ENCODE measurements at places on chromosomes 13 and 19.

DNA sequence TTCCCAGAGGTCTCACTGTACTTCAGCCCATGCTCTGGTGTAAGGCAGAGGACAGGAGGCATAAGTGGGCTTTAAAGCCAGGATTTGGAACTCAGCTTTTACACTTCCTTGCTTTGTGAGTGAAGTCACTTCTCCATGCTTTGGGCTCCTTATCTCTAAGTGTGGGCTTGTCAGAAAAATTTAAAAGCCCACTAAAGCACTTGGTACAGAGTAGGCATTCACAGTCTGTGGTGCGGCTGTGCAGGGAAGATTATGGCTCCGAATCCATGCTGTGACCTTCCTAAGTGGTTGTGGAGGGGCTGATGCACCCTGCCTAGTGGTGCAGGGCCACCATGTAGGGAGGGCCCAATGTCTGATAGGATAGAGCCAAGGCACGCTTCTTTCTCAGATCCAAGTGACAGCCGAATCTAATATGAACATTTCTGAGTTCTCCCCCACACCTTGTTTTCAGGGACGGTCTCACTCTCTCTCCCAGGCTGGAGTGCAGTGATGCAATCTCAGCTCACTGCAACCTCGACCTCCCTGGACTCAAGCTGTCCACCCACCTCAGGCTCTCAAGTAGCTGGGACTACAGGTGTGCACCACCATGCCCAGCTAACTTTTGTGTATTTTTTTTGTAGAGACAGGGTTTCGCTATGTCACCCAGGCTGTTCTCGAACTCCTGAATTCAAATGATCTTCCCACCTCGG, 6.9 kb downstream of the TIMM29 start:
- H3K4me3 ChIP-seq: no peak overlapping the region
- peaks cover 3% of the 10 kb centered on the region for H3K4me1 ChIP-seq
- H3K27me3 ChIP-seq: no peaks in the 10 kb centered on the region
- DNase-seq: no peak
- peaks cover 4% of the 10 kb centered on the region for H3K36me3 ChIP-seq

GRCh38 chr19:1811942-1812425, at the start of gene ATP8B3:
ATP8B3 (minus strand) TSS chr19:1812276; CDS start chr19:1811736, 540 bp downstream.
- DNase-seq: no peak
- peaks cover 14% of the 10 kb centered on the region for H3K4me1 ChIP-seq
- H3K36me3 ChIP-seq: peaks cover 18% of the 10 kb centered on the region
- peak within 1 kb of the TSS; percentile 96 for H3K4me3 ChIP-seq

DNA sequence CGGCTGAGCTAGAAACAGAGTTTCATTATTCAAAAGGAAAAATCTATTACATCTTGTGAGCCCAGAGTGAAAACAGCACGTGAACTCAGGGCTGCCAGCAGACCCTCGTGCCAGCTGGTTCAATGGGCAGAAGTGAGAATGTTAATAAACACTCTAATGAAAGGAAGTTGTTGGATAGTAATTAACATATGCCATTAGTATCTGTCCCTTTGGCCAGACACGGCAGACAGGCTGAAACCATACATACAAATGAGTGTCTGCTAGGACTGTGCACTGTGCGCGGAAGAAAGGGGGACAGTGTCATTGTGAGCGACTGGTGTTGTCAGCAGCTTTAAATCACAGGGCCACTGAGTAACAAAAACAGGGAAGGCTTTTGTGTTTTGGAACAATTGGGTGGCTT, 121.9 kb upstream of the TSC22D1 start:
- no peaks in the 10 kb centered on the region for H3K4me1 ChIP-seq
- no peak for DNase-seq
- peaks cover 4% of the 10 kb centered on the region for H3K27me3 ChIP-seq
- H3K27ac ChIP-seq: no peak overlapping the region

DNA sequence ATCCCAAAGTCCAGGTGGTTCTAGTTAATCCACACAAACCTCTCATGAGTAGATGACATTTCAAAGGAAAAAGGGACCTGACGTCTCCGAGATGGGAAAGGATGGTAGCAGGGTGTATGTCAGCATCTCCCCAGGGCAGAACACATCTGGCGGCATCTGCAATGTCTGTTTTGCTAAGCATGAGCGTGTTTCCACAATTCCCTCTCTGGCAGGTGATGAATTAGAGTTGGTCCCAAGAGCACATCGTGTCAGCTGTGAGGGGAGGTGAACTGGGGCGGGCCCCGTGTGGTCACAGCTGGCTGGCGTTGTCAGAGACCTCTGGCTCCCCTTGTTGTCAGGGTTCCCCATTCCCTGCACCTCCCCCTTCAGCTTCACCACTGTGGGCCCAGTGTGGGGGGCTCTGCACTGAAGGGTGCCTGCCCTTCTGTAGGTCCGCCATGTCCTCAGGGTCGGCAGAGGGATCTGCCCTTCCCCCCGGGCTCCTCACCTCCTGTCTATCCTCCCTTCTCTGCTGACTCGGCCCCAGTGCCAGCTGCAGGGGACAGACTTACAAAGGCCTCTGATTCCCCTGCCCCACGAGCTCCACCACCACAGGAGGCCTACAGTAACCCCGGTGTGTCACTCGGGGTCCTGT, 58.2 kb downstream of the CDADC1 start:
- H3K27ac ChIP-seq: no peak overlapping the region
- H3K4me1 ChIP-seq: peaks cover 36% of the 10 kb centered on the region
- no peak for DNase-seq
- H3K27me3 ChIP-seq: no peaks in the 10 kb centered on the region

- no peaks in the 10 kb centered on the region for H3K27me3 ChIP-seq
- DNase-seq: no peak
Observed at GRCh38 chr13:29569253-29570050, 26.0 kb downstream of the SLC7A1 start.

- H3K36me3 ChIP-seq: no peaks in the 10 kb centered on the region
- H3K27ac ChIP-seq: no peak overlapping the region
- H3K4me1 ChIP-seq: peaks cover 13% of the 10 kb centered on the region
- peak overlapping the region; percentile 13 for H3K4me3 ChIP-seq
- no peak for DNase-seq
Observed at GRCh38 chr13:32309312-32310133, 5.6 kb downstream of the ZAR1L start.

GRCh38 chr19:28333909-28334308, 879.0 kb downstream of the UQCRFS1 start:
- H3K36me3 ChIP-seq: no peaks in the 10 kb centered on the region
- no peaks in the 10 kb centered on the region for H3K4me1 ChIP-seq
- H3K27ac ChIP-seq: no peak overlapping the region
- no peaks in the 10 kb centered on the region for H3K27me3 ChIP-seq

- H3K36me3 ChIP-seq: no peaks in the 10 kb centered on the region
- H3K4me1 ChIP-seq: no peaks in the 10 kb centered on the region
- no peak for DNase-seq
Observed at GRCh38 chr13:76812206-76812897, 73.9 kb downstream of the KCTD12 start.

- peaks cover 7% of the 10 kb centered on the region for H3K4me1 ChIP-seq
- no peak overlapping the region for H3K27ac ChIP-seq
- no peak for DNase-seq
- peaks cover 3% of the 10 kb centered on the region for H3K27me3 ChIP-seq
Observed at GRCh38 chr19:51511353-51511752, 9.8 kb upstream of the SIGLEC12 start.

DNA sequence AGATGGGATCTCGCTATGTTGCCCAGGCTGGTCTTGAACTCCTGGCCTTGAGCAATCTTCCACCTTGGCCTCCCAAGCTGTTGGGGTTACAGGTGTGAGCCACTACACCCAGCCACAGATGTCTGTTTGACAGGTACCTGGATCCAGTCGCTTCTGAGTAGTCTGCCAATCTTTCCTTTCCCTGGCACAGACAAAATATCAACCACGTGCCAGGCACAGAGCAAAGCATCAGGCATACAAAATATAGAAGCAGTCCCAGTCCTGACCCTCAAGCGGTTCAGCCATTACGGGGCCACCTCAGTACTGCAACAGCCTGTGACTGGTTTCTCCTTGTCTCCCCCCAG, 3.8 kb downstream of the ELAVL1 start:
- no peak overlapping the region for H3K27ac ChIP-seq
- H3K4me1 ChIP-seq: peaks cover 66% of the 10 kb centered on the region

DNA sequence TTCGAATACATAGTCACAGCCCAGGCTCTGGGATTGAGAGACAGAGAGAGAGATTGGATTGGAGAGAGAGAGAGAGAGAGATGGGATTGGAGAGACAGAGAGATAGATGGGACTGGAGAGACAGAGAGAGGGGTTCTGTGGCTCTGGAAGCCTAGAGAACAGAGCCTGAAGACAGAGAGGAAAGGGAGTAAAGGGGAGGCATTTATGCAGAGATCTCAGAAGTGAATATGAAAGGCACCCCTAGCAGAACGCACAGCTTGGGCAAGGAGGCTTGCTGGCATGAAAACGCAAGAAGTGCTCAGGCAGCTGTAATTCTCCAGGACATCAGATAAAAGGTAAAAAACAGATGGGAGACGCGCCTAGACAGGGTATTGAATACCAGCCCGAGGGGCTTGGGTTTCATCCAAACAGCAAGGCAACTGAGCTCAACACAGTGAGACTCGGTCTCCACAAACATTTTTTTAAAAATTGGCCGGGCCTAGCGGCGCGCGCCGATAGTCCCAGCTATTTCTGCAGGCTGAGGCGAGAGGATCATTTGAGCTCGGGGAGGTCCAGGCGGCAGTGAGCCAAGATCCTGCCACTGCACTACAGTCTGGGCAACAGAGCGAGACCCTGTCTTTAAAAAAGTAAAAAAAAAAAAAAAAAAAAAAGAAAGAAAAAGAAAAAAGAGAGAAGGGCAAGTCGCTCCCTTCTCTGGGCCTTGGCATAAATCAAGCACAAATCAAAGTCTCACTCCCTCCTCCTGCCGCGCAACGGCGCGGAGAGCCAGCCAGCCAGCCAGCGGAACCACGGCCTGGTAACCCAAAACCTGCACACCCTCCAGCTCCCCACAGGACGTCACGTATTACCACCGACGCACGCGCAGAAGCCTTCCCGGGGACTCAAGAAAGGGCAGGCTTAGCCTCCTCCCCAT, 774 bp upstream of the PPP2R1A start:
- H3K27ac ChIP-seq: peak overlapping the region; percentile 98
- H3K36me3 ChIP-seq: peaks cover 31% of the 10 kb centered on the region
- no peaks in the 10 kb centered on the region for H3K27me3 ChIP-seq
- DNase-seq: no peak
- H3K4me3 ChIP-seq: peak overlapping the region; percentile 95

- peaks cover 22% of the 10 kb centered on the region for H3K27me3 ChIP-seq
- no peak overlapping the region for H3K4me3 ChIP-seq
- H3K4me1 ChIP-seq: peaks cover 8% of the 10 kb centered on the region
- no peak overlapping the region for H3K27ac ChIP-seq
Observed at GRCh38 chr13:37868691-37869505, 674 bp downstream of the TRPC4 start.

GRCh38 chr13:48585456-48585840, 52.6 kb upstream of the RCBTB2 start:
- no peak overlapping the region for H3K4me3 ChIP-seq
- DNase-seq: no peak
- H3K36me3 ChIP-seq: no peaks in the 10 kb centered on the region
- H3K27me3 ChIP-seq: peaks cover 44% of the 10 kb centered on the region
- peaks cover 19% of the 10 kb centered on the region for H3K4me1 ChIP-seq
